ENCODE measurements at places on chromosomes 2 and 18. TPM values are rescaled to one million over a fixed set of nuclear protein-coding genes. Genes with fewer than 3 reads are reported as not detected.

Gene PARD6G
- total RNA-seq, result 0.24 TPM

Gene RNF144A
- 9.5 TPM for total RNA-seq

Gene EML6
- total RNA-seq, result 2.1 TPM

Gene MOGAT1
- 0.24 TPM for total RNA-seq

Gene COL3A1
- total RNA-seq, result 33.6 TPM
